Left lung (tissue), 14 donors: ENCODE measurements at places on chromosomes 13 and 19. TPM values are rescaled to one million over a fixed set of nuclear protein-coding genes. Genes with fewer than 3 reads are reported as not detected.

DNA sequence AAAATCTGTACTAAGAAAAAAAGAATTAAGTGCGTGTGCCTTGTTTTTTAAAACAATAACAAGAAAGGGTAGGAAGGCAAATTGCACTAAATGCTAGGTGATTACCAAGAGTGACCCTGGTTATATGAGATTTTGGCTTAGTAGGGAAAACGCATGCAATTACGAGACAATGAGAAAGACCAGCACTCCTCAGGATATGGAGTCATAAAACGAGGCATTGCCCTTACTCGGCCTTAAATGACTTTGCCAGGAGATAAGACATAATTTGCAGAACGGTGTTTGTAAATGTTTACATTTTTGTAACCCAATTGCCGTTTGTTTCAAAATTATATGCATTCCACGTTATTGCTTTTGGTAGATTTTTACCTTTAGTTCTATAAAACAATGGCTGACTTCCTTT, 179.8 kb downstream of the RBM26 start:
- no peak for DNase-seq

Gene RGL3
- polyA plus RNA-seq: 53.5 TPM

DNA sequence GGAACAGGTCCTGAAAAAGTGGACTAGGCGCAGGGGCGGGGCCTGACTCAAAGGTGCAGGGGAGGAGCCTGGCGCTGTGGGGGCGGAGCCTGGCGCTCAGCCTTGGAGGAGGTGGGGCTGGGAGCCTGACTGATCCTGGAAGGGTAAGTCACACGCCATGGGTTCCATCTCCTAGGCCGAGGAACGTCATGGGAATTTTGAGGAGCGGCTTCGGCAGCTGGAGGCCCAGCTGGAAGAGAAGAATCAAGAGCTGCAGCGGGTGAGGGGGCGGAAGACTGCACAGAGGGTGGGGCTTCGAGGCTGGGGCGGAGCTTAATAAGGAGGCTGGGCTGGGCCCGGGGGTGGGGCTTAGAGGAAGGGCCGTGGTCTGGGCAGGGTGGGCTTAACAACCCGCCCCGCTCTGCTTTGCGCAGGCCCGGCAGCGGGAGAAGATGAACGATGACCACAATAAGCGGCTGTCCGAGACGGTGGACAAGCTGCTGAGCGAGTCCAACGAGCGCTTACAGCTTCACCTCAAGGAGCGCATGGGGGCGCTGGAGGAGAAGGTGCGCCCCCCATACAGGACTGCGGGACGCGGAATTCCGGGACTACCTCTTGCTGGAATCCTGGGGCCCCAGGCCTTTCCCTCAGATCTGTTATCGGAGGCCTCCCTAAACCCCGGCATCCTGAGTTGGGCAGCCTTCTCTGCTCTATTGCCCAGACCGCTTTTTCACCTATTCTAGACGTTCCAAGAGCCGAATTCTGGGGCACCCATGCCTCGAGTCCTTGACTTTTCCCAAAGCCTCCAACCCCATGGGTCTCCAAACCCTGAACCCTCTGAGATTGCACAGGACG, 14.5 kb downstream of the PPFIA3 start:
- no peak for DNase-seq

Gene EHD2
- 137 TPM for polyA plus RNA-seq

Gene SELENOW
- 176 TPM for polyA plus RNA-seq
